ENCODE measurements at places on chromosomes 13 and 19.

GRCh38 chr13:40758811-40759210 lies 12.2 kb downstream of the MRPS31 start:
- DNase-seq = no peak

GRCh38 chr13:62207388-62207787 lies 791.7 kb upstream of the PCDH20 start:
- DNase-seq = no peak

- no peak for DNase-seq
Measured at GRCh38 chr19:13238891-13239534, 88.8 kb downstream of the IER2 start.

DNA sequence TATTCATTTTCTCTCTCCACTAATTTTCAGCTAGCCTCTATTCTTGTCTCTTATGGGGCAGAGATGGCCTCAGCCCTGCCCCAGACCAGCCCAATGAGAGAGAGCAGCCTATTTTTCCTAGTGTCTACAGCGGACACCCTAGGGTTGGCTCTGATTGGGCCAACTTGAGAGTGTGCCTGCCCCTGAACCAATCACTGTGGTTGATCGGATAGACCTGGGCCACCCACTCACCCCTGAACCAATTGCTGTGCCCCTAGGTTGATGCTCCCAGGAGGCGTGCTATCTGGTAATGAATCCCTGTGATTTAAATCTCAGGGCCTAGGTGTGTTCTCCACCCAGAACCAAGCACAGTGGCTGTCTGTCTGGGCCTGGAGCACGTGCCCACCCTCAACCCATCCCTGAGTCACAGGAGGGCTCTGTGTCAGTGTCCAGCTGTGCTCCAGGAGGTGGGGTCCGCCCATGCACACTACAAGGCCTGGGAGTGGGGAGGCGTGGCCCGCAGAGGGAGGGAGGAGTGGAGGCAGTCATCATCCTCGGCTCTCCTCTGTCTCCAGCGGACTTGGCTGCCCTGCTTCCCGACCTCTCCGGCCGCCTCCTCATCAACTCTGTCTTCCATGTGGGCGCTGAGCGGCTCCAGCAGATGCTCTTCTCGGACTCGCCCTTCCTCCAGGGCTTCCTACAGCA lies 14.9 kb upstream of the SCN1B start:
- DNase-seq = no peak

DNA sequence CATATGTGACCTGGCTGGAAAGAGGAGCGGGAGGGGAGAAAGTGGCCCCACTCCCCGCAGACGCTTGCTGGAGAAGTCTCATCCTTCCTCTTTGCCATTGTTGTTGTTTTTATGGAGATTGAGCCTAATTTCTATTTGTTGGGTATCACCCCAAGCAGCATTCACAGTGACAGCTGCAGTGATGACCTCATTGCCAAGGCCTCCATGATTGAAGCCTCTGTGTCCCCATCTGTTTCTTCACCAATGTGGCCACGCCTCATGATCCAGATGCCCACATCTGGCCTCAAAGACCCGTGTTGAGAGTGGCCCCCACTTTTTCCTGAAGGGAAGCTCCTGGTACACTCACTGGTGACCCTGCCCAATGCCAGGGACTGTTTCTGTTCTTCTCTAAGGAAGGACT lies 154.2 kb downstream of the SLC7A1 start:
- DNase-seq = no peak

DNA sequence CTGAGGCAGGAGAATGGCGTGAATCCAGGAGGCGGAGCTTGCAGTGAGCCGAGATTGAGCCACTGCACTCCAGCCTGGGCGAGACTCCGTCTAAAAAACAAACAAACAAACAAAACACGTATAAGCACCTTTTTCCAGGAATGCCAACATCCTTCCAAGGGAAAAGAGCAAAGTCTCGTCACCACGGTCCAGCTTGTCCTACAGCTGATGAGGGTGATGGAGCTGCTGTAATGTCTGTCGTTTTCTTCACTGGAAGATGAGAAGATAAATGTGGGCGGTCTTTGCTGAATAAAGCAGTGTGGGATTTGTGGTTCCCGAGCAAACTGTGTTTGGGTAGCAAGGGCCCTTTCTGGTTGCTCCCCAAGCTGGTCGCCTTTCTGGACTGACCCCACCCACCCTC lies 166.6 kb downstream of the PTPRS start:
- DNase-seq = no peak

DNA sequence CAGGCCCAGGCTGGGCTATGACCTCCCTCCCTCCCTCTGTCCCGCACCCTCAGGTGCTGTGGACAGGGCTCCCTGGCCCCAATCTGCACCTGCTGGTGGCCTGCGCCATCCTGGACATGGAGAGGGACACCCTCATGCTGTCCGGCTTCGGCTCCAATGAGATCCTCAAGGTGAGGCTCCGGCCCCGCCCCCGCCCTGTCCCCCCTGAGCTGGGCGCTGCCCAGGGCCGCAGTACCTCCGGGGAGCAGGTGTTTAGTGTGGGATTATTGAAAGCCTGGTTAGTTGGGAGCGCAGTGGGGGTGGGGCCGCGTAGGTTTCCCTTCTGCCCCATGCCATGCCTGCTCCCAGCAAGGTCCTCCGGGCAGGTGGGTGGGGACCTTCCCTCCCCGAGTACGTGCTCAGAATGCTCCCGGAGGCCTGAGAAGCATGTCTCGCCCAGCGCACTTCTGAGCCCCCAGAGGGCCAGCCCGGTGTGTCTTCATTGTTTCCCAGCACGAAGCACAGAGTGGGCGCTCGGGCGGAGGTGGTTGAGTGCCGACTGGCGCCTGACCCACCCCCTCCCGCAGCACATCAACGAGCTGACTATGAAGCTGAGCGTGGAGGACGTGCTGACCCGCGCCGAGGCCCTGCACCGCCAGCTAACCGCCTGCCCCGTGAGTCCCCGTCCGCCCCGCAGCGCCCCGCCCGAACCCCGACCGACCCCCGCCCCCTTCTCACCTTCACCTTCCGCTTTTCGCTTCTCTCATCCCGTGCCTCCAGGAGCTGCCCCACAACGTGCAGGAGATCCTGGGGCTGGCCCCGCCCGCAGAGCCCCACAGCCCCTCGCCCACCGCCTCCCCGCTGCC lies 8.8 kb downstream of the IL4I1 start:
- no peak for DNase-seq

DNA sequence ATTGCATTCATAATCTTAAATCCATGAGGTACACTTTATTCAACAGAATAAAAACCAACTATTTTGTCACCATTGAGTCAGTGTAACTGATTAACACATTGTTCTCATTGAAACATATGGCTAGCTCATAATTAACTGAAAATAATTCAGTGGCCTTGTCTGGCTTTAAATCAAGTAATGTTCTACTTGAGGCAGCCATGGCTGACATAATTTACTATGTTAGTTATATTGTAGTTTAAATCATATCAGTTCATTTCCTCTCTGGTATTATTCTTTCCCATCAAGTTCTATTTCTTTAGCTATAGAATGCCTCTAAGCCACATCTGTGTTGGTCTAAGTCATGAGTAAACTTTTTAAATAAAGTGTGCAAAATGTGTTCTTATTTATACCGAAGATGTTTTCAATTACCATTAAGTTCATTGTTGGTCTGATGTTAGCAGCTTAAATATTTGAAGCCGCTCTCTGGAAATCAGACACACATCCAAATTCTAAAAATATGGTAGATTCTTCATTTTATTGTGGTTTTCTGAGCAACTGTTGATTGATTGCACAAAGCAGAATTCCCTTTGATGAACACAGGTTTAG lies 393.7 kb downstream of the GPC6 start:
- no peak for DNase-seq

- DNase-seq = no peak
Measured at GRCh38 chr19:42203700-42204099, 13.8 kb downstream of the DEDD2 start.
